GM03348 (cell line): ENCODE measurements at places on chromosomes 16 and 17.

- no peak for DNase-seq
These were observed 103.4 kb downstream of the CDC27 start for GRCh38 chr17:47085736-47086135.

GRCh38 chr17:56835264-56835585 is 1.3 kb downstream of the DGKE start:
- DNase-seq: no peak

GRCh38 chr17:63171428-63172393 is 205.7 kb downstream of the TANC2 start:
- DNase-seq: peak; percentile 36

DNA sequence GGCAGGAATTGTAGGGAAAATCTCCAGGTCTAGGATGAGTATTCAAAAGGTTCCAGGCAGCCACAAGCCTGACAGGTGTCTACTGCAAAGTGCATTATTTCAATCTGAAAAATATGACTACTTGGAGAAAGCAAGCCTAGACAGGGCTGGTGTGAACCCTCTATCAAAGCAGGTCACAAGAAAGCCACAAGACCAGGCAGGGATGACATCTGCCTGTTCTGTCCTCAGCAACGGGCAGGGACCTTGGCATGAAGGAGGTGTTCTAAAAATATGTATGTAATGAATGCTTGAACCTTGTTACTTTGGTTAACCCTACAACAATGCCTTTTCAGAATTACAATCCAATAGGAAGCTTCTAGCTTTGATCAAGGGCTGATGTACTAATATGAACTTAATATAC is 1.2 kb upstream of the COX6A2 start:
- DNase-seq: no peak

GRCh38 chr16:53664724-53665345 is 38.8 kb downstream of the RPGRIP1L start:
- DNase-seq: peak; percentile 62

DNA sequence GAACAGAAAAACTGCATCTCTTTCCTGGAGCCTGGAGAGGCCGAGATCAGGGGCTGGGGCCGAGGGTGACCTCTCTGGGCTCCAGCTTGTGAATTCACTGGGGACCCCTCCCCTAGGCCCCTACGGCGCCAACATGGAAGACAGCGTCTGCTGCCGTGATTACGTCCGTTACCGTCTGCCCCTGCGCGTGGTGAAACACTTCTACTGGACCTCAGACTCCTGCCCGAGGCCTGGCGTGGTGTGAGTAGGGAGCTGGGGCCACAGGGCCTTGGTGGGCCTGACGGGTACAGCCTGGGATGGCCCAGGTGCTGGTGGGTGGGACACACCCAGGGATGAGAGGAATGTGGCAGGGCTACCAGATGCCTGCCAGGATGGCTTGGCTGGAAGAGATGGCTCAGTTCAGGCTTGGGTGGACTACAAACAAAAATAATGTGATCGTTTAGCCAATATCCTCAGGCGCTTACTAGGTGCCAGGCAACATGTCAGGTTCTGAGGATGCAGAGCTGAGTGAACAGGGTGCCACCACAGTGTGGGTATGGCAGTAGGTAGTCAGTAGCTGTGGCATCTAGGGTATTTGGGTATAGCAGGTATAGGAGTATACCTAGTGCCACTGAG is 1.8 kb downstream of the CCL22 start:
- no peak for DNase-seq

DNA sequence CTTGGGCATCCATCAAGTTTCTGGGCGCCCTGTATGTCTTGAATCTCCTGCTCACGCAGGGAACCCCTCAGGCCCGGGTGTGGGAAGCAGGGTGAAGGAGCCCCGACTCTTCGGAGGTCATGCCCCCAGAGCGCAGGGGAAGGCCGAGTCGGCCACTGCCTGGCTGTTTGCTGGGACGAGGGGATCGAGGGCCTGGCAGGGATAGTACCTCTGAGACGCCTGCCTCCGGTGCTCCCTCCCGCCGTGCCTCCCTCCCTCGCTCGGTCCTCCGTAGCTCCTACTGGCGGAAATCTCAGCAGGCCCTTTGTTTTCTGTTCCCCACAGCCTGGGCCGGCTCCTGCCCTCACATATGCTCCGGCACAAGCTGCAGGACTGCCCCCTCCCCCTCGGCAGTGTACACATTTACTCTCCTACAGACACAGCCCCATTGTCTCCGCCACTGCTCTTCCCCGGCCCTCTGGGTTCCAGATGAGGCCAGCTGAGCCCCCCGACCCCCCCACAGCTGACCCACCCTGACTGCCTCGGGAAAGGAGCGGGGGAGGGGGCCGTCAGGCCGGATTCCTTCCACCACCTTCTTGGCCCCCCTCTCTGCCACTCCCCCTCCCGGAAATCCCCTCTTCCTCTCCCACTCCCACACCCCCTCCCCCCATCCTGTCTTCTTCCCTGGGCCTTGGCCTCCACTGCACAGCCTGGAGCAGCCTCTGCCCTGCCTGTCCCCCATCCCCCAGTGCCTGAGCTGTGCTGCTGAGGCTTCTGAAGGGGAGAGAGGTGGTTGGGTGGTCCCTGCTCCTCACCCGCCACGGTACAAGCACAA is 1.4 kb downstream of the TRAF4 start:
- DNase-seq: peak; percentile 52

DNA sequence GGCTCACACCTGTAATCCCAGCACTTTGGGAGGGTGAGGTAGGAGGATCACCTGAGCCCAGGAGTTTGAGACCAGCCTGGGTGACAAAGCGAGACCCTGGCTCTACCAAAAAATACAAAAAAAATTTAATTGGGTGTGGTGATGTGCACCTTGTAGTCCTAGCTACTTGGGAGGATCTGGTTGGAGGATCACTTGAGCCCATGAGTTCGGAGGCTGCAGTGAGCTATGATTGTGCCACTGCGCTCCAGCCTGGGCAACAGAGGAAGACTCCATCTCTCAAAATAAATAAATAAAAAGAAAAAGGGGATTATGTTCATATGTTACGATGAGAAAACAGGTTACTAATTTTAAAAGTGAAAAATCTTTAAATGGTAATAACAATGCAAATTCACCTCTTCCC is 996 bp downstream of the MLKL start:
- DNase-seq: no peak

DNA sequence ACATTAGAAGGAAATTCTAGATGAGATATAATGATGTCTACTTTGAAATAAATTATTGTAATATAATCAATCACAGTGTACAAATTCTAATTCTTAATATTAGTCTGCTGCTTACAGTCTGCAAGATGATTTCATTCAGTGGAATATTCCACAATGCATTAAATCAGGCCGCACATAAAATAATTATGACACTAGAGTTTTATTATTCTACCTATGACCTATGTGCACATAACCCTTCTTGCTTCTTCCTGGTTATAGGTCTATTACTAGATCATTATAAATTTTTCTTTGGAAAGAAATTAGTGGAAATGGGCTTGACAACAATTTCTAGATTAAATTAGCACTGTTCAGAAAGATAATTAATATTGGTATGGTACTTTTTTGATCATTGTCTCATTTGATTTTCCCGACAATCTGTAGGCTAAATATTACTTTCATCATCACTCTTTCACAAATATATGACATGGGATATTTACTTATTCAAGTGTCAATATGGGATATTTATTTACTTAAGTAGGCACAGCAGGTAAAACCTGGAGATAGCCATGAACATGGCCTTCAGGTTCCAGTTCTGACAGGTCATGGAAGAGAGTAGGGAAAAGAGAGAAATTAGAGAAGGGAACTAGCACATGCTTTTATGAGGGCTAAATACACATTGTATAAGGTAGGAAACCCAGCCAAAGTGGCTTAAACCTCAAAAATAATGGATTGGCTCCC is 476.4 kb downstream of the TOX3 start:
- no peak for DNase-seq

GRCh38 chr16:50694206-50694605 is 800 bp downstream of the NOD2 start:
- no peak for DNase-seq

GRCh38 chr17:57350266-57350665 is 93.9 kb downstream of the MSI2 start:
- DNase-seq: no peak

DNA sequence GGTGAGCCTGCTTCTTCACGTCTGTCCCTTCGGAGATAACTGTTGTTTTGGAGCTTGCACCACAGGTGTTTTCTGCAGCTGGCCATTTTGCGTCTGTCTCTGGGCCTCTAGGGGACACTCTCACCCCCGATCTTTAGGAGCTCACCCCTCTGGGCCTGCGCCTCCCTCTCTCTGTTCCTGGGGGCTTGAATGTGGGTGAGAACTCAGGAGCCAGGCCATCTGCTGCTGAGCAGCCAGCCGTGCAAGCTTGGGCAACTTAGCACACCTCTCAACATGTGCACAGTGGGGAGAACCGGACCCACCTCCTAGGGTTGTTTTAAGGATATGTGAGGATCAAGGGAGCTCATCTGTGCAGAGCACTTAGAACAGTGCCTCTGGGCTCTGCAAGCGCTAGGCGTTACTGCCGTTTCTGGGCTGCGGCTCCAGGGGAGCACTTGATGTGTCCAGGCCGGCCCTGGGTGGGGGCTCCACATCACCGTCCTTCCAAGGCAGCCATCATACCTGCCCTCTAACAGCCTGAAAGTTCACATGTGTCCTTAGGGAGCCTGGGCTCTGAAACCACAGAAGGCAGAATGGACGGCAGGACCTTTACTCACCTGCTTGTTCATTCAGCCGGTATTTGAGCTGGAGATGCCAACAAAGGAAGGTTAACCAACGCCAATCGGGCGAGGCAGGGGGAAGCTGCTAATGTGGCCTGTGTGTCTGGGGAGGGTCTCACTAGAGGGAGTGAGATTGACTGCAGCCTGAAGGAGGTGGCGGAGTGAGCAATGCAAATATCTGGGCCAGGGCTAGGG is 66.3 kb downstream of the MRC2 start:
- no peak for DNase-seq

GRCh38 chr17:77708049-77708448 is 250.5 kb upstream of the TNRC6C start:
- no peak for DNase-seq

- DNase-seq: no peak
These were observed 40.9 kb downstream of the SMARCE1 start for GRCh38 chr17:40606548-40607353.

DNA sequence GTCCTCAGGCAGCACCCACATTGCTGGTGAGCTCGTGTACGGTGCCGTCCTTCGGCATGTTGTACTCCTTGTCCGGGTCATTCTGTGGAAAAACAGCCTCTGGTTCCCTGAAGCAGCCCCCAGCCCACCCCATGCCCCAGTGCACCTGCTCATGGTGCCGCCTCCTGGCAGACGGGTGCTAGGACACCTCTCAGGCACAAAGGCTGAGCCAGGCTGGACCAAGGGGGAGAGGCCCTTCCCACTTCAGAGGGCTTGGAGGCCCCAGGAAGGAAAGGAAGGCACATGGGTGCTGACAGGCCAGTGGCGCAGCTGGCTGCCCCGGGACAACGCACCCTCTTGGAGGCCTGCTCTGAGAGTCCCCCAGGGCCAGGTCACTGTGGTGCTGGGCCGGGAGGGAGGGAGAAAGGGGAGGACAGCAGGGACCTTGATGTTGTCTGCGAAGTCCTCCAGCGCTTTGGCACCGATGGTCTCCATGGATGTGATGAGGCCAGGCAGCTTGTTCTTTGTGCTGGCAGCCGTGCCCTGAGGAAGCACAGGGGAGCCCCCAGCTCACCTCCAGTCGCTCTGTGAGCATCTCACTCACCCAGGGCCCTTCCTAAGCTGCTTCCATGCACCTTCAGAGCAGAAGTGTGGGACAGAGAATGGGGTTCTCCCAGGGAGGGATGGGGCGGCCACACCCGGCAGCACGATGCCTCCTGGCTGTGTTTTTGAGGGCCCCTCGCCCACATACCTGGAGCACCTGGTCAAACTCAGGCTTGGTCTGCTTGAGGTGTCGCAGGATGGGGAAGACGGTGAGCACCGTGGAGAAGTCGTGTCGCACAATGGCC is 9.3 kb downstream of the ZACN start:
- DNase-seq: no peak

DNA sequence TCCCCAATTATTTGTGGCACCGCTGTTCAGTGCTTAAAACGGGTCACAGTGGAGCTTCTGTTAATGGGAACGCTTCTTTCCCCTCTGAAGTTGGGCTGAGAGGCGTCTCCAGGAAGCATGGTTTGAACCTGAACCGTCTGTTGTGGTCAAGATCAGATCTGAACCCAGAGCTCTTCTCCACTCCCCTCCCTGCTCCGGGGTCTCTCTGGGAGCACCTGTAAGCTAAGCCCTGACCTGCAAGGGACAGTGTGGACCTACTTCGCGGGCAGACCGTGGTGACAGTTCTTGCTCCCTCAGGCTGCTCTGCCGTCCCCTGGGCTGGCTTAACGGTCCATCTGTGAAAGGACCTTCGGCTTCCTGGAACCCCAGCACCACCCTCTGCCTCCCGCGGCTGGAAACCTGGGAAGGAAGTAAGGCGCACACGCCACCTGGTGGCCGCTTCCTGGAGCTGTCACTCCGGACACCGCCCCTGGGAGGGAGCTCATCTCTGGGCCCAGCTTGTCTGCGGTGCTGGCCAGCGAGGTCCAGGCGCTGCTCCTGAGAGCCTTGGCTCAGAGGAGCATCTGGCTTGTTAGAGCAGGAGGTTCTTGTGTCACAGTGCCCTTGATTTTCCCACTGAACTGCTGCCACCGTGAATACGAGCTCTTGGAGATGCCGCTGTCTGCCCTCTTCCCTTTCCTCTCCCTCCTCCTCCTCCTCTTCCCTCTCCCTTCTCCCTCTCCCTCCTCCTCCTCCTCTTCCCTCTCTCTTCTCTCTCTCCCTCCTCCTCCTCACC is 518.5 kb upstream of the EEF2KMT start:
- DNase-seq: peak; percentile 72

GRCh38 chr17:80817321-80817845 is 174.3 kb upstream of the CHMP6 start:
- no peak for DNase-seq

- DNase-seq: no peak
These were observed 30.6 kb upstream of the CBFA2T3 start for GRCh38 chr16:89007371-89008249.

GRCh38 chr17:75077496-75078283 is 10.1 kb upstream of the SLC16A5 start:
- DNase-seq: peak; percentile 36

GRCh38 chr16:58152246-58152868 is 23.2 kb upstream of the CFAP20 start:
- peak; percentile 29 for DNase-seq

GRCh38 chr16:86697715-86698114 is 119.4 kb downstream of the FOXL1 start:
- no peak for DNase-seq

GRCh38 chr17:78289802-78290363 is 58.5 kb downstream of the TMEM235 start:
- DNase-seq: peak; percentile 91

DNA sequence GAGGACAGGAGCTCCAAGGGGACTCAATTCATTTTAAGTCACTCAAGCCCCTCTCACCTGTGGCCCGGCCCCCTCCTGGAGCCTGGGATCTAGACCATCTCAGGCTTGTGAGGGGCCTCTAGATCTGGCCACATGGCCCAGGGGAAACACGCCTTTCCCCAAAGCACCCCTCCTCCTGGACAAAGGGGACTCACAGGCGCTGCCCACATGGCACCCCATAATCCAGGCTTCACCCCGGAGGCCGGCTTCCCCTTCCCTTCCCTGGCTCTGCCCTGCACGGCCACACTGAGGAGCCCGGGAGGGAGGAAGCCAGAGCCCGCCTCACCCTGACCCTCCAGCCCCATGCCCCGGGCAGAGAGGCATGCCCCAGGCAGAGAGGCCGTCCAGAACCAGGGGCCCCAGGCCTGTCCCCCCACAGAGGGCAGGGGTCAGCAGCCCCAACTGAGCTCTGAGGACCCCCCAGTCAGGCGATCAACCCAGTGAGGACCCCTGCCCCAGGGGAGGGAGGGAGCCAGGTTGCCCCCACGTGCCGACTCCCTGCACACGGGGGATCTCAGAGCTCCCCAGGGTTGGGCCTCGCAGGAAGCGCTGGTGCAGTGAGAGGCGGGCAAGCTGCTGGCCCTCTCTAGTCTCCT is 10.9 kb downstream of the HS3ST6 start:
- DNase-seq: no peak

GRCh38 chr17:62880120-62880519 is 72.0 kb upstream of the MARCHF10 start:
- DNase-seq: no peak
